ENCODE measurements at places on chromosomes 4 and X.

GRCh38 chrX:110310000-110310790 is 7.7 kb downstream of the AMMECR1 start:
- DNase-seq, result no peak

DNA sequence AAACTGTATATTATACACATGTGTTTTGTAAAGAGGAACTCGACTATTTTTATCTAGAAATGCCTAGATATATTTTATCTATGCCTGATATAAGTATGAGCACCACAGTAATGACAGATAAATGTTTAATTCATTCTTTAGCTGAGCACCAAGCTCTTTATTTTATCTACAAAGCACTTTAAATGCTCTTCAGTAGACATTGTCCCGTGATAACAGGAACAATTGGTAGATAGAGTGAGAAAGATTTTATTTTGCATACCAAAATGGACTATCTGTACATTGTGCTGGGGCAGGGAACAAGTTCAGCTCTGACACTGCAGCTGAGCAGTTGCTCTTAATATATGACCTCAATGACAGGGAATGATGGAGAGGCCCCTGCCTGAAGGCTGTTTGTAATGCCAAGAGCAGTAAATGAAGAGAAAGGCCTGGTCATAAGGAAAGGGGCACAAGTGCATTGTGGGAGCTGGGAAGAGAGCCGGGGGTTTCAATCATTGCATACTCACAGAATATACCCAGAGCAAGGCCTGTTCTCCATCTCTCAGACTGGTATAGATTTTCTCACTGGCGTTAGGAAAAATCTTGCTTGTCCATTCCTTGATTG is 57.3 kb downstream of the SEPTIN11 start:
- DNase-seq, result no peak

DNA sequence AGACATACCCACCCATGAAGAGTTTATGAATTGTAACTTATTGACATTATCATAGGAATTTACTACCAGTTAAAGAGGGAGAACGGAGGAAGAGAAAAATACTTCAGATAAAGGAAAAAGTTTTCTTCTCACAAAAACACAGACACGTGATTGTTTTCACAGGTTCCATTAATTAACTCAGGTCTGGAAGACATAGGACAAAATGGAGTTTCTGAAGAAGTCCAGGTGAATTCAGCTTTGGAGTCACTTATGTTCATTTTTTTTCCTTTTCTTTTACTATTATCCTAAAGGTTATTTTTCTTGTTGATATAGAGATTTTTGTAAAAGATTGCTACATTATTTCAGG is 20.5 kb downstream of the NIPAL1 start:
- no peak for DNase-seq

GRCh38 chr4:170875868-170876267 is 786.1 kb upstream of the AADAT start:
- no peak for DNase-seq

GRCh38 chr4:54315561-54316538 is 86.8 kb downstream of the PDGFRA start:
- no peak for DNase-seq

DNA sequence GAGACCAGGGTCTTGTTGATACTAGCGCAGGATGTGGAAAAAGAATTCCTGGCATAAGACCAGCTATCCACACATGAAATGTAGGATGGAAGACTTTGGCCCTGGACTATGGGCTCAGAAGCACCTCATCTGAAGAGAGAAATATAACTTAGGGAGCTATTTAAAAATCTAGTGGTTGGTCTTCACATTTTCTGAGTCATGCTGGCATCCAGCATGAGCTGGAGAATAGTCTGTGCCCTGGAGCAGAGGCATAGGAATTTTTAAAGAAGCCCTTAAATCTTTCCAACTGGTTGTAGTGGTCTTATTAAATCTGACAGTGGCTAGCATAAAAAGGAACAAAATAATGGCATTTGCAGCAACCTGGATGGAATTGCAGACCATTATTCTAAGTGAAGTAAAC is 86.3 kb downstream of the SMARCA5 start:
- no peak for DNase-seq

DNA sequence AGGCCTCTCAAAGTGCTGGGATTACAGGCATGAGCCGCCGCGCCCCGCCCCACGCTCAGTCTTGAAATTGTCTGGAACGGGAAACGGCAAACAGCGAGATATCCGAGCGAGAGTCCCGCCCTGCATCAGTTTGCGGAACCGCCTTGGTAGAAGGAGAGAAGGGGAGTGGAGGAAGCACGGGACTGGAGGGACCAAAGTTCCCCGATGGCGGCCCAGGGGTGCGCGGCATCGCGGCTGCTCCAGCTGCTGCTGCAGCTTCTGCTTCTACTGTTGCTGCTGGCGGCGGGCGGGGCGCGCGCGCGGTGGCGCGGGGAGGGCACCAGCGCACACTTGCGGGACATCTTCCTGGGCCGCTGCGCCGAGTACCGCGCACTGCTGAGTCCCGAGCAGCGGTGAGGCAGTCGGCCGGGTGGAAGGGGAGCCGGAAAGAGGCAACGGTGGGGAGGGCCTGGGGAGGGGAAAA is at the start of gene BST1:
BST1 (plus strand) TSS at position 125 of the 463 bp plus-strand sequence; CDS start at position 205, 80 bp downstream.
- DNase-seq, result peak; percentile 43

DNA sequence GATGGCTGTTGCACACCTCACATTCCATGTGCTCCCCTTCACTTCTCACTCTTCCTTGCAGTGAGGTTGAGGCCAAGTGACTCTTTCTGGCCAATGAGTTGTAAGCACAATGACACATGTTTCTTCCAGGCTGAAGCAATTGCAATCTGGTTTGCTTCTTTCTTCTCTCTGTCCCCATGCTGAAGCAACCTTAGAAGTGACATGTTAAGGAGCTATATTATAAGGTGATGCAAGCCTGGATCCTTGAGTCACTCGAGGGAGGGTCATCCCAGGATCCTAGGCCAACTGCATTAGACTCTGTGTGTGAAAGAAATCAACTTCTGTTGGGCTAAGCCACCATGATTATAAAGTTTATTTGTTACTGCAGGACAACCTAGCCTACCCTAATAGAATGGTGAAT is 45.5 kb upstream of the HS3ST1 start:
- DNase-seq, result no peak

GRCh38 chr4:170386971-170387370 is 297.2 kb upstream of the AADAT start:
- DNase-seq, result no peak

DNA sequence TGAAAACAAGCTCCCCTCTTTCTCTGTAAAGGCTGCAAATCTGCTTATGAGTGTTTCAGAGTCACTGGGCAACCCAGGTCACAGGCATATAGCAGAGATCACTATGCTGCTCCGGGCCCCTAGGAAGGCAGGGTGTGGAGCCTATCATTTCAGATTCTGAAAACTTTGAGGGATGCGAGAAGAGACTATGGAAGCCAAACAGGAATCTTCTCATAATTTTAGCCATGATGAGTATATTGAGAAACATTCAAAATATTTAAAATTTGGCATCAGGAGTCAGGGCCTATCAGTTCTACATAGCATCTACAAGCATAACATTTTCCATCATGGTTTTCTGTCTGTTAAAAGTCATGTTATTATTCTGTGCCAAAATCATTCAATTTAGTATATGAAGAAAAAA is 61.7 kb upstream of the ATXN3L start:
- no peak for DNase-seq

DNA sequence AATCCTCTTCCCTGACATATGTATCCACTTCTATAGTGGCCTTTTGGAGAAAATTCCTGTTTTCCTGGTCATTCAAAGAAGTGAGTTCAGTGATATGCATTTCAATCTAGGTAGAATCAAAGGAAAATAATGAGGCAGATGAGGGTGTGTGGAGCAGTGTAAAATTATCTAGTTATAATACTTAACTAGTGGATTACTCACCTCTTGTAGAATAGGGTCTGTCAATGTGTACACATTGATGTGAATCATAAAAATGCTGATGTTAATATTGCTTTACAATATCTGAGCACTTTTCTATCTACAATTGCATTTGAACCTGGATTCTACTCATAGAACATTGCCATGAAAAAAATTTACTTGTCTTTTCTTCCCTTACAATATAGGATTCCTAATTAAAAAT is 293.5 kb downstream of the GBA3 start:
- DNase-seq, result no peak

DNA sequence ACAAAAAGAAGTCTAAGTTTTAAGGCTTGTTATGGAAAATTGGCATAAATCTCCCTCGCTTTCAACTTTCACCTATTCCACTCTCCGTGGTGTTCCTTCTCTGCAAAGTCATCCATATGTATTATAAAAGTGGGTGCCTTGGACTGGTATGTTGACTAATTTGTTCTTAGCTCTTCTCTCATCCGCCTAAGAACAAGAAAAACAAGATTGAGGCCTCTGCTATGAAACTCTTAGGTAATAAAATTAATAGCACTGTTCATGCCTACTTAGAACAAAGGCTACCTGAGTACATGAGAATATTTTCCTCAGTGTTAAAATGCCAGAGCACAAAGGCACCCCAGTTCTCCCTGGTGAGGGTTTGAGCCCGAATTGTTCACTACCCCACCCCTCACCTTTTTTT is 1.3 kb downstream of the CNGA1 start:
- no peak for DNase-seq
